ENCODE measurements at places on chromosomes 16 and 17.

GRCh38 chr16:24984903-24985675 lies 30.1 kb downstream of the ARHGAP17 start:
- DNase-seq = no peak

DNA sequence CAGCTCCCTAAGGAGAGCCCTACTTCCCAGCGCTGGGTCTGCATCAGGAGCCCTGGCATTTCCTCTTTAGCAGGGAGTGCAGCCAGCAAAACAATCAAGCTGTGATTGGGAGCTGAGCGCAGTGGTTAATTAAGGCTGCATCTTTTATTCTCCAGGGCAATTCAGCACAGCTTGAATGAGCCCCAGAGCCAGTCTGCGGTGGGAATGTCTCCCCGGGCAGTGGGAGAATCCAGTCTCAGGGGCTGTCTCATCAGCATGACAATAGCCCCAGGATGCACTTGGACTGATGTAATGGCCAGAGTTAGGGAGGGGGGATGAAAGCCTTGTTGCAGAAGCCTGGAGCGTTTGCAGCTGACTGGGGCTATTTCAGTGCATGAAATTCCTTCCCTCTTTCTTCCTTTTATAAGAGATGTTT lies 292.6 kb upstream of the SOX9 start:
- DNase-seq = no peak

- no peak for DNase-seq
These were observed 4.4 kb downstream of the COPRS start for GRCh38 chr17:31854672-31855071.

- no peak for DNase-seq
These were observed 33.3 kb upstream of the MGAT5B start for GRCh38 chr17:76834870-76835269.

- peak; percentile 91 for DNase-seq
These were observed 460.4 kb downstream of the SLC39A11 start for GRCh38 chr17:72631949-72632684.

DNA sequence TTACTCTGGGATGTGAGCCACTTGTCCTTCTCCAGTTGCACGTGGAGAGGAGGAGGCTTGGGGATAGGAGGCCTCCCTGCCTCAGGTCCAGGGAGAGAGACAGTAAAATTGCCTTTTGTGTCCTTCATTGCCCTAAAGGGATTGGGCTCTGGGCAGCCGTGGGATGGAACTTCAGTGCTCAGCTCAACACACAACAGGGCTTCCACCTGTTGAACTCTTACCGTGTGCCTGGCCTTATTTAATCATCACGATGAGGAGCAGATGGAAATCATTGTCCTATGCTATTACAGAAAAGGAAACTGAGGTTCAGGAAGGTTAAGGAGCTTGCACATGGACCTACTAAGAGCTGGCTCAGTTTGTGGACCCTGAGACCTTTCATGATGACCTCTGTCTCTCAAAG lies 92.4 kb upstream of the CDC42EP4 start:
- no peak for DNase-seq

DNA sequence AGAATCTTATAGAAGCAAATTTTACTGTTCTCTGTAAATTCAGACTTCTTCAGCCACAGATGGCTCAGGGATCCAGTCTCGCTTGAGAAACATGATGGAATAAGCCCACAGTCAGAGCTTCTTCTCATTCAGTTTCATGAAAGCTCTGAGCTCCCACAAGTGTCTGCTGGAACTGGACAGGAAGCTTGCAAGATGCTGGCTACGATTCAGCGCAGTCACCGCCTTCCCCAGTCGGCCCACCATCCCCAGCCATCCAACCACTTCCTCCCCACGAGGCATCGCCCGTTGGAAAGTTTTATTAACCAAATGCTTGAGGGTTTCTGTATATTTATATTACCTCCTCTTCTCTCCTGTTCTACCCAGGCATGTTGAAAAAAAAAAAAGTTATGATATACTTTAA lies 171.7 kb downstream of the ZFHX3 start:
- peak; percentile 44 for DNase-seq

DNA sequence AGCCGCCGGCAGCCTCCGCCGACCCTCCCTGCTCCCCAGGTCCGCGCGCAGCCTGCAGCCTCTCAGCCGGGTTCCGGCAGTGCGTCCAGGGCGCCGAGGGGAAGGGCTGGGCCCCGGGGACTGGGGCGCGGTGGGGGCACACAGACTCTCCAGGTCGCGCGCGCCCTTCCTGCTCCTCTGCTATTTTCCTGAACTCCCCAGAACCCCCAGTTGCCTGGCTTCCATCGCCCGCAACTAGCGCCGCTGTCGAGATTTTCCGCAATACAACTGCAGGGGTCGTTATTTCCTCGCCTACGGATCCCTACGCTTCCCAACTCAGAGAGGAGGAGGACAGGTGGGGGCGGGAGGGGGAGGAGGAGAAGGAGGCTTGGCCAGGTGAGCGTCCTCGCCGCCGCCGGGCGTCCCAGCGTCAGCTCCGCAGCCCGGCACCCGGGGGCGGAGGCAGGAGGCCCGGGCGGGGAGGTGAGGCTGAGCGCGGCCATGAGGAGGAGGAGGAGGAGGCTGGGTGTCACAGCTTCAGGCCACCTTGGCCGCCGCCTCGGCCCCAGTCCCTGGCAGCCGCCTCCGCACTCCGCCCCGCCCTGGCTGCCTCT lies at the start of gene CA10:
Gene CA10, minus strand, starts transcription at position 265 of the 593 bp plus-strand sequence.
- no peak for DNase-seq

DNA sequence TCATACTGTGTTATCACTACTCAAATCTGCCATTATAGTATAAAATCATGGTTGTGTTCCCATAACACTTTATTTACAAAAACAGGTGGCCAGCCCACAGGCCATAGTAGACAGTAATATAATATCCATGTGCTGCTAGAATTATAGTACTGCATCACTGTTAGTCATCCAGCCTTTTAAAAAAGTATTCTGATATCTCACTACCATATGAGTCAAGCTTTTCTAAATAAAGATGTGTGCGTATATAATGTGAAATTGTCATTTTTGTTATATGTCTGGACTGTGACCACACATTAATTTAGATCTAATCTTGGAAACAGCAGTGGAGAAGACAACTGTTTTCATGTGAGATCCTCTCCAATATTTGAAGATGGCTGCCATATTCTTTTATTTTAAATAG lies 1049.1 kb upstream of the GOT2 start:
- DNase-seq = no peak

- no peak for DNase-seq
These were observed 24.9 kb downstream of the TOM1L2 start for GRCh38 chr17:17947309-17947708.

- DNase-seq = no peak
These were observed 278.4 kb upstream of the IRX5 start for GRCh38 chr16:54652201-54652770.

DNA sequence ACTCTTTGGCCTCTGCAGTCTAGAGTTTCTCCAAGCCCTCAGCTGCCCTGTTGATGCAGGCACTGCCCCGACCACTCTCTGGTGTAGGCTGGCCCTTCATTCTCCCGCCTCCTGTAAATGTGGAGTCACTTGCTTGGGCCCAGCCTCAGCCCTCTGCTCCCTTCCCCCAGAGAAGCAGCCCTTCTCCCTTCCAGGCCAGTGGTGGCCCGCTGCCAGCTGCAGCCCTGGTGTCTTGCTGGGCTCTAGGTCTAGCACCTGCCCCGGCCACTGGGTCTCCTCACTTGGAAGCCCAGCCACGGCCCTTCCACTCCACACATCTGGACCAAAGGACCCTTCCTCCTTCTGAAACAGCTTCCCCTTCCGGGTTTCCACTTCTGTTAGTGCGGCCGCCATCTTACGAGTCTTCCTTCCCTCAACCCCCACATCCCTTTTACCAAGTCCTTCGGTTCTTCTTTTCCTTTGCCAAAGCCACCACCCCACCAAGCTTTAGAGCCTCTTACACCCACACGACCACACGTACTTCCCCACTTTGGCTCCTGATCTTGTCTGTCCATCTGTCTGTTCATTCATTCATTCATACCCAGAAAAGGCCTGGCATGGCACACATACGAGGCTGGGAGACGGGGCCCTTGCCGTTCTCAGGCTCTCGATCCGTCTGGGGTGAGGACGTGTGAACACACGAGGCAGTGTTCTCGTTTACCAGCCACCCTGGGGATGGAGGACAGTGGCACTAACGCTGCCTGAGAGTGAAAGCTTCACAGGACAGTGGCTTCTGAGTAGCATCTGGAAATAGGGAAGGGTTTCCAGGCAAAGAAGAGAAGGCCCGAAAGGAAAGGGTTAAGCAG lies 68.0 kb downstream of the ABR start:
- peak; percentile 55 for DNase-seq

DNA sequence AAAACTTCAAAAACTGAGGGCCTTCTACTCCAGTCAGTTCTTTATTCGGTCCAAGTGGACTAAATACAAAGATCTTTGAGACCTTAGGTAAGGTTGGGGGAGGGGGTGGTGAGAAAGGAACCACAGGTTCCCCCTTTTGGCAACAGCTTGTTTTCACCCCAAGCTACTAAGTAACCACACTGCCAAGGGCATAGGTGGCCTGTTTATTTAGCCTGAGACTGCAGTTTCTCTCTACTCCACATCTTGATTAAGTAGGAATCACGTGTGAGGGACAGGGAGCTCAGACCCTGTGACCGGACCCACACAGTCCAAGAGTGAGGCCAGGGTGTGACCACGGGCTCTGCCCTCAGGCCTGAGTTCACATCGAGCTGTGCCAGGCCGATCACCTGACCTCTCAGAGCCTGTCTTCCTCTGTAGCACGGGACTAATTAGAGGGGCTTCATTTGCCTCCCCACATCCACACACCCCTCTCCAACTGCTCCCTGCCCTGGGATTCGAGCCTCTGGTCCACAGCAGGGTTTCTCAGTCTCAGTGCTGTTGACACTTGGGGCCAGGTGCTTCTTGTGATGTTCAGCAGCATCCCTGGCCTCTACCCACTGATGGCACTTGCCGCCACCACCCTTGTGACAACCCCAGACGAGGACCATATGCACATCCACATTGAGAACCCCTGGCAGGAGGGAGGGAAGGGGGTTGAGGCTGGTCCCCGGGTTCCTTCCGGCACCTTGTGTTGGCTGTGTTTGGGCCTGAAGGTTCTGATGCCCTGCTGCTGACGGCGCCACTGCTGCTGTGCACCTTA lies 17.8 kb downstream of the ST6GALNAC2 start:
- DNase-seq = no peak

DNA sequence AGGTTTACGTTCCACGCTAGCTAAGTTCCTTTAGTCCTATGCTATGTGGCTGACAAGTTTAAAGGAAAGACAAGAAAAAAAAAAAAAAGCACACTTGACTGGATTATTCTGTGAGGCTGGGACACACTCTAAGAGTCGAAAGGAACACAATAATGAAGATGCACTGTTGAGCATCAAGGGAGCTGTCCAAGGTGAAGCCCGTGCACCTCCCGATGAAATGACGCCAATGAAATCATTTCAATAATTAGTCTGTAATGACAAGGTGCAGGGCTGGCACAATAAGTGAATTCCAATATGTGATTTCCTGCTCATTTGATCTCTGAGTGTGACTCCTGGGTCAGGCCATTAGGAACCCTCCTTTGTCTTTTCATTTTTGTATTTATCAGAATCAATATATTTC lies 232.9 kb downstream of the CDH13 start:
- no peak for DNase-seq

- no peak for DNase-seq
These were observed 10.3 kb upstream of the NOL11 start for GRCh38 chr17:67707442-67707841.

GRCh38 chr17:78170692-78171590 lies 2.6 kb downstream of the SYNGR2 start:
- DNase-seq = no peak

DNA sequence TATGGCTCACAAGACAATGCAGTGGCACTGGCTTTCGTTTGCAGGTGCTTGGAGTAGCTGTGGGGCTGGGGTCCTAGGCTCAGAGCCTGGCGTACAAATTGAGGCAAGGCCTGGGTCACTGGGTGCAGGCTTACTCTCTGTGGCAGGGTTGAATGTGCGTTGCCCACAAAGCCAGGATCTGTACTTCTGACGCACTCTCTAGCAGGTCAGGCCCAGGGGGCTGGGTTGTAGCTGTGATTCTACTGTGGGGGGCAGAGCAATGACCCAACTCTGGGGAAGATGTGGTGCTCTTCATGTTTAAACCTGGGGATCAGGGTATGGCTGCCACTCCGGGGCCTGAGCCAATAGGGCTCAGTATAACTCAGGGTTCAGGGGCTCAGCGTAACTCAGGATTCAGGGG lies 6.4 kb upstream of the PRSS21 start:
- DNase-seq = no peak

DNA sequence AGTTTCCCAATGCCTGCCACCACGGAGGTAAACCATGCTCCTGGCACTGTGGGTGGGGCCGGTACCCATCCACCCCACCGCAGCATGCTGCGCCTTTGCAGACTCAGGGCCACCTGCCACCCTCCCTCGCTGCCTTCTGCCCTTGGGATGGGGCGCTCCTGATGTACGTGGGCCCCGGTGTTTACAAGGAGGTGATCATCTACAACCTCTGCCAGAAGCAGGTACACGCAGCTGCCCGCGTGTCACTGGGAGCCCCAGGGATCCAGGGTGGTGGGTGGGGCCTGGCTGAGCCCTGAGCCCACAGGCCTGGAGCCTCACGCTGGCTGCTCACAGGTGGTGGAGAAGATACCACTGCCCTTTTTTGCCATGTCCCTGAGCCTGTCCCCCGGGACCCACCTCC lies 1.4 kb upstream of the RHOT2 start:
- no peak for DNase-seq

- no peak for DNase-seq
These were observed 29.8 kb downstream of the SLC47A2 start for GRCh38 chr17:19686400-19687090.

DNA sequence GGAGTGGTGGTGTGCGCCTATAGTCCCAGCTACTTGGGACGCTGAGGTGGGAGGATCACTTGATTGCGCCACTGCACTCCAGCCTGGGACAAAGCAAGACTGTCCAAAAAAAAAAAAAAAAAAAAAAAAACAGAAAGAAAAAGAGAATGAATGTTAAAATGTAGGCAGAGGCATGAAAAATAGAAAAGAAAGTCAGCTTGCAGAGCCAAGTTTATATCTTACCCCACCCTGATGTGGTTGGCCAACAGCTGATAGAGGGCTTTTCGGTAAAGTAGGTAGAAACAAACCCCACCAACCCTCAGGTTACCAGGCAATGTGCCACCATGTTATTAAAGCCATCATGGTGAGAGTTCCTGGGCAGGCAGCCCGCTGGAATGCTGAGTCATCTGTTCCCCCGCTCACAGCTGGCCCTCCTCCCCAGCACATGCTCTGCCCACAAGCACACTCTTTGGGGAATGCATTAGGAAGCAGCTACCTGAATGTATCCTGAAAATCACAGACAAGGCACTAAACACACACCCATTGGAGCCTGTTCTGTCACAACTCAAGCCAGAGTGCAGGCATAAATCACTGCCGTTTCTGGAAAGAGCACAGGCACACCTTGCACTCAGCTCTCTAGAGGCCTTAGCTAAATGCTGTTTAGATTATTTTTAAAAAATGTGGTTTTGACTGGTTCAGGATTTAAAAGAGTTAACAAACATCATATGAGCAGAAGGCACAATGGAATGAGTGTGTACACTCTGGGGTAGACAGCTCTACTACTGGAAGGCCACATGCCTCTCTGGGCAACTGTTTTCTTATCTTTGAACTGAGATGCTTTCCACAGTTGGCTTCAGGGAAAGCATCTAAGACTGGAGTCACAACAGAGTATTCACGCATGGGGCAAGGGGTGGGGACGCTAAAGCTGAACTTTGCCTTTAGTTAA lies 128.5 kb downstream of the PARN start:
- peak; percentile 79 for DNase-seq

- no peak for DNase-seq
These were observed 26.9 kb downstream of the DNAH2 start for GRCh38 chr17:7744416-7744815.
